Stimulated activated CD8-positive, alpha-beta memory T cell treated with anti-CD3 and anti-CD28 coated beads, Interleukin-7, amount 100 ng/mL, for 1 hour (primary cell): ENCODE measurements at places on chromosomes 5 and 9.

- DNase-seq, result no peak
These were observed 44.4 kb upstream of the NEK6 start for GRCh38 chr9:124213396-124213795.

DNA sequence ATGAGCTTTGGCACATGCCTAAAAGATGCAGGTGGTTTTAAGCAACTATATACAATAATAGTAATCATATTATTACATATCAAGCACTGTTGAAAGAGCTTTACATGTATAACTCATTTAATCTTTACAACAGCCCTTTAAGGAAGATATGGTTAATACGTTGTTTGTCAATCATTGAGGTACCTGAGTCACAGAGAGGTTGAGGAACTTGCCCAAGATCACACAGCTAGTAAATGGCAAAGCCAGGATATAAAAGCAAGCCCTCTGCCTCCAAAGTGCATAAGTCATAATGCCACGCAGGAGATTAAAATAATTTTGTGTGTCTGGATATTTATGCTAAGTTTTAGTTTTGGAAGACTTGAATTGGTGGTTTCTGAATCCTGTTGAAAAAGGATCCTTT lies 90.2 kb downstream of the DAPK1 start:
- DNase-seq, result no peak

GRCh38 chr5:108451269-108451668 lies 69.4 kb upstream of the FBXL17 start:
- DNase-seq, result no peak

- peak; percentile 82 for DNase-seq
These were observed 15.0 kb downstream of the GLIPR2 start for GRCh38 chr9:36151316-36152210.

DNA sequence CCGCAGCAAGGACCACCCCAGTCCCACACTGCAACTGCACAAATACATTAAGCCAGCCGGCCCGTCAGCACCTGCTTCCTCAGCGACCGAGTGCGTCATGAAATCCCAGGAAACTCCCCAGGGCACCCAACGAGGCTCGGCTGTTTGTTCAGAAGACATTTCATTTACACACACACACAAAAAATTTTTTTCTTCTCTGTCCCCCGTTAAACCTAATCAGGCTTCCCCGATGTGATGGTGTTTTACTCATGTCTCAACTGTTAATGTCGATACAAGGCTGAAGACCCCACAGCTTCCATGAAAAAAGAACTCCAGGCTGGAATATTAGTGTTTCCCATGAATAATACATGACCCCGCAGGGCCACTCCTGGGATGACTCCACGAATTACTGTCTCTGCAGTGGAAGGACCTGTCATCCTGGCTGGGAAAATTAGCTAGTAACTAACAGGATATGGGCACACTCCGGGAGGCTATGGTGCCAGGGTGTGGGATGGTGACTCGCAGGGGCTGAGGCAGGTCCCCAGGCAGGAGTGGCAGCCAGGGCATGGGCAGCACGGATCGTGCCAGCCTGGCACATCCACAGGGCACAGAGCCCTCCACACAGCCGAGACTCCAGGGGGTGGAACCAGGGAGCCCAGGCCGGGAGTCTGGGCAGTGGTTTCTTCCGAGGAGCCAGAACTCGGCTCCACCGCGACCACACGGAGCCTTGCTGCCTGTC lies 102.4 kb downstream of the VAV2 start:
- no peak for DNase-seq

- DNase-seq, result no peak
These were observed 135.1 kb upstream of the ERCC6L2 start for GRCh38 chr9:95740217-95741004.

GRCh38 chr9:98312365-98312764 lies 56.9 kb upstream of the TBC1D2 start:
- DNase-seq, result no peak

- DNase-seq, result no peak
These were observed 43.4 kb upstream of the FUBP3 start for GRCh38 chr9:130535818-130536521.

- DNase-seq, result no peak
These were observed 84.6 kb upstream of the LIFR start for GRCh38 chr5:38641003-38641402.

DNA sequence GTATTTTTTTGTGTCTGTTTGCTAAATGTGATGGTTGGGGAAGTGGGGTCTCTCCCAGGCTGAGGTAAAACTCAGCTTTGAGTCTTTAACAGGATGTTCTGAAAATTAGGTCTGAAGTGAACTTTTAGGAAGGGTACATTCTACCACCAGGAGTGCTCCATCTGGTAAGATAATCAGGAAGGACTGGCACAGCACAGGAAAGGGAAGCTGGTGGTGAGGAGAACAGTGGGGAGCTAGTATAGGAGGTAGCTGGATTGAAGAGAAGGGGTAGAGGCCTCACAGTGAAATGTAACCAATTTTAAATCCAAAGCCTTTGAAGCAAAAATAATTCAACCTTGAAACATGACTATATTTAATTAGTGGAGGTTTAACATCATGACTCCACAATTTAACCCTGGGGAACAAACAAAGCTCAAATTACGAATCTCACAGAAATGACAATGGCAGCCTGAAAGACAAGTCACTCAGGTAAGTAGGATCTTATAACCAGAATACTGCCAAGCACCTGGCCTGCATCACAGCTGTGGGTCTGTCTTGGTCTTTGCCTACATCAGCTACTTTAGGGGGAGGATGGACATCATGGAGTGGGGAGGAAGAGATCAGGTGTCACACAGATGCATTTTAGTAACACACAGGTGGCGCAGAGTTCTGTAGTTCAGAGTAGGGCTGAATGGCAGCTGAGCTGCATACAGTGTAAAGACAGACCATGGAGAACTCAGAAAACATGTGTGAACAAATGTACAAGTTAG lies 445.3 kb downstream of the DMRT2 start:
- DNase-seq, result no peak

- no peak for DNase-seq
These were observed 1516.4 kb downstream of the EFNA5 start for GRCh38 chr5:106154280-106154716.

DNA sequence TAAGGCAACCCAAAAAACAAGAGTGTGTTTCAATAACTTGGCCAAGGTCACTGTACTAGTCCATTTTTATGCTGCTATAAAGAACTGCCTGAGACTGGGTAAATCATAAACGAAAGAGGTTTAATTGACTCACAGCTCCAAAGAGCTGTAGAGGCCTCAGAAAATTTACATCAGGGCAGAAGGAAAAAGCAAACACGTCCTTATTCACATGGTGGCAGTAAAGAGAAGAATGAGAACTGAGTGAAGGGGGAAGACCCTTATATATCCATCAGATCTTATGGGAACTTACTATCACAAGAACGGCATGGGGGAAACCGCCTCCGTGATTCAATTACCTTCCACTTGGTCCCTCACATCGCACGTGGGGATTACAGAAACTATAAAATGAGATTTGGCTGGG lies 64.3 kb upstream of the CAMK4 start:
- DNase-seq, result no peak

DNA sequence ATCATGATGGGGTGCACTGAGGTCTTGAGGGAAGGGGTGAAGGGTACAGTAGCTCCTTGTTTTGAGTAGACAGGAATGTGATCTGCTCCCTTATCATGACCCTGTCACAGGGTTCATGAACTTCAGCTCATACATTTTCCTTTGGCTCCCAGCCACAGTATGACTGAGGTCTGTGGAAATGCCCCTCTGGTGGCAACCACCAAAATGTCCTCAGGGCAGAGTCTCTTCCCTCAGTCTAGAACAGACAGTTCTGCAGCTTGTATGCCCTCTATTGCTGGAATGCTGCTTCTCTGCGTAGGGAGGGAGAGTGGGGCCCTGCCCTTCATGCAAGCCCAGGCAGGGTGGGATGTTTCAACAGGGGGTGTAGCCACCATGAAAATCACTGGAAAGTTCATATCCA lies 53.8 kb upstream of the SNCAIP start:
- DNase-seq, result no peak

DNA sequence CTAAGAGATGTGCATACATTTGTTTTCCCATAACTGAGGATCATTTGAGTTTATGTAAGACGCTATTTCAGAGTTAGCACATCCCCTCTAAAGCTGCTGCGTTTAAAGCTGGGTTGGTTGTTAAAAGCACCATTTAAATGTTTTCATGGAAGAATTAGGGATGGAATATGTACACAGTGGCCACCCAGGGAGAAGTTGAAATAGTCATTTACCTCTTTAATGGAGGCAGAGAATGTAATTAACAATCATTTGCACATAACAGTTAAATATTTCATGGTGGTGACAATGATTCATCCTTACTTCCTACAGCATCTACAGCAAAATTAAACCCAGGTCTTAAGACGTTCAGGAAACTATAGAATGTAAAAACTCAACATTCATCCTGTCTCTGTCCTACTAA lies 100.3 kb downstream of the KIF4B start:
- no peak for DNase-seq

DNA sequence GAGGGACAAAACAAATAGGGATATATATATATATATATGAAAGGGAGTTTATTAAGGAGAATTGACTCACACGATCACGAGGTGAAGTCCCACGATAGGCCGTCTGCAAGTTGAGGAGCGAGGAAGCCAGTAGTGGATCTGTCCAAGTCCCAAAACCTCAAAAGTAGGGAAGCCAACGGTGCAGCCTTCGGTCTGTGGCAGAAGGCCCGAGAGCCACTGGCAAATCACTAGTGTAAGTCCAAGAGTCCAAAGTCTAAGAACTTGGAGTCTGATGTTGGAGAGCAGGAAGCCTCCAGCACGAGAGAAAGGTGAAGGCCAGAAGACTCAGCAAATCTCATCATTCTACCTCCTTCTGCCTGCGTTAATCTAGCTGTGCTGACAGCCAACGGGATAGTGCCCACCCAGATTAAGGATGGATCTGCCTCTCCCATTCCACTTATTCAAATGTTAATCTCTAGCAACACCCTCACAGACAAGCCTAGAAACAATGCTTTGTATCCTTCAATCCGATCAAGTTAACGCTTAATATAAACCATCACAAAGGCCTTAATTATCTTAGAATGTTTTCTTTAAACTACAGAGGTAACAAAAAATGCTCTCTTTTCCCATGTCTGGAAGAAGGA lies 23.8 kb upstream of the DAB2 start:
- DNase-seq, result no peak

DNA sequence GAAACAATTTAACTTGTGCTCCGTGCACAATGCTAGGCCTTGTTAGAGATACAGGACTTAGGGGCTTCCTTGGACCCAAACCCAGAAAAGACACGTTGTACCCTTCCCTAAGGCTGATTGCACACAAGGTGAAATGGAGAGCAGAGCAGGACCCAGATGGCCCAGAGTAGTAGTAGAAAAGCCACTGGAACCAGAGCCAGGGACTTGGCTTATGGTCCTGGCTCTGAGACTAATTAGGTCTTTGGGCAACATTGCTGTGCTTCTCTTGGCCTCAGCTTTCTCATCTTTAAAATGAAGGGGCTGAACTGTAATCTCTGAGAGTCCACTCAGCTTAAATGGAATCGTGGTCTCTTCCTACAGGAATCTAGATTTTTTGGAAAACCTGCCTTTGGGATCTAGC lies 42.3 kb downstream of the EBF1 start:
- DNase-seq, result no peak

DNA sequence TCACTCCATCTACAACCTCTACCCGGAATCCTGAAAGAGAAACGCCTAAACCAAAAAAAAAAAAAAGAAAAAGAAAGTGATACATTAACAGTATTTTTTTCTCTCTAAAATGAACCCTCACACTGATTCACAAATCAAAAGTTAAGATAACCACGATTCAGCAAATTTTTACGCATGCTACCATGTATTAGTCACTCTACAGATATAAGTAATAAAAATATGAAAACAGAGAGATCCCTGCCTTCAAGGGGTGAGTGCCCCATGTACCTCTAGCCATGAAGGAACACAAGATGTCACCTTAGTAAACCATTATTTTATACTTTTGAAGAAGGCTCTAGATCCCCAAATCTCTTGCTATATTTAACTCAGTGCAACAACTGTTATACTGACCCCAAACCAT lies 33.4 kb downstream of the CEMIP2 start:
- DNase-seq, result no peak

DNA sequence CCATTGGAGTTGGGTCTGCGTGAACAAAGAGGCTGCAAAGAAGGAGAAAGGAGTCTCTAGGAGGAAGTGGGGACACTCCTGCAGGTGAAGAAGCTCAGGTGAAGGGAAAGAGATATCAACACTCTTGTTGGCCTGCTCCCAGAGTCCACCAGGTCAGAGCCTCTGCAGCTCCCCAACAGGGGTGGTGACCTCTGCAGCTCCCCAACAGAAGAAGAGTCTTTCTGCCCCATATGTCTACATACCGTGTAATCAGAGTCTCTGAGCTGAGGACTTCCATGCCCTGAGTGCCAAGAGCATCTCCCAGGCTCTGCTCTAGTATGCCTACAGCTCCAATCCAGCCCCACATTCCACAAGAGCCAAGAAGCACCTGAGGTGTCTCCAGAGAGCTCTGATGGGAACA lies 67.4 kb upstream of the TRPC7 start:
- no peak for DNase-seq

DNA sequence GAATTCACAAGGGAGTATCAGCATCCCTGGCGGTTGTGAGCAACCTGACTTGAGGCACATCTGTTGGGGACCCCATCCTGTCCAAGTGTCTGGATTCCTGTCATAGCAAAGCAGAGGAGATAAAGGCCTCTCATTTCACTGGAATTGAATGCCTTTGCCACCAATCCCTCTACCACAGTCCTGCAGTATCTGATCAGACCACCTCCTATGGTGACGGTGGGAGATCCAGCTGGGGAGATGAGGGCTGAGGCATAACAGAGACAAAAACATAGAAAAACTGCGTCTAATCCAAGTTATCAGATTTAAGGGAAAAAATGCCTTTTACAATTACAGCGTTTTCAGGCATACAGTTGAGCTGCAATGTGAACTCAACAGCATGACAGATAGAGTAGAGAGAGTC lies 160.7 kb upstream of the TRPC7 start:
- no peak for DNase-seq
